ENCODE measurements at places on chromosomes 6 and 20.
A peak's percentile ranks its signal among the peaks of the same experiment; 100 is the strongest.

- peak; percentile 11 for DNase-seq
Measured at GRCh38 chr20:24160563-24161281, 172.1 kb upstream of the GGTLC1 start.

GRCh38 chr6:143248359-143248758, 187.7 kb downstream of the AIG1 start:
- no peak for DNase-seq

DNA sequence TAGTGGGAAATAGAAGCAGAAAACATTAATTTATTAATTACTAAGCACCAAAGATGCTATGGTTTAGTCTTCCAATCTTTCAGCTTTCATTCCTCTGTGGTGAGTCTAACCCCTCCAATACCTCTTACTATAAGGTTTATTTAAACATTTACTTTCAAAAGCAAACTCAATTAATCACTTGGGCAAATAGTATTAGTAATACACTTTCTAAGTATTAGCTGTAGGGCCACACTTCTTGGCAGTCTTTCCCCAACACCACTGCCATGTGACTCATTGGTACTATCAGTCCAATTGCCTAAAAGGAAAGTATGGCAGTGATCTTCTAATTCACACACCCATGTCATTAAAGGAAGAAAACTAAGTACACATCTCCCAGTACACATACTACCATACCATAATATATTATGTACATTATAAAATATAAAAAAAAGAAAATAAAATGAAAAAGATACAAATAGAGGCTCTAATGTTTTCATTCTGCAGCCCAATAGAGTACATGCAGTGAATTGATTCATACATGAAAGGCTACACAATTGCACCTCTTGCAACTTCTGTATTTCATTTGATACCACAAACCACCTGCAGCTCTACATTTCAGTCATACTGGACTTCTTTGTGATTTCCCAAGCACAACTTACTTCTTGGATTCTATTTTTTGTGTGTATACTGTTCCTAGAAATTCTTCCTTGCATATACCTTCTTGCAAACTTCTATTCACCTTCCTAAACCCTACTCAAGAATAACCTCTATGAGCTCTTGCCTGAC, 218.6 kb downstream of the PKHD1 start:
- DNase-seq, result no peak

DNA sequence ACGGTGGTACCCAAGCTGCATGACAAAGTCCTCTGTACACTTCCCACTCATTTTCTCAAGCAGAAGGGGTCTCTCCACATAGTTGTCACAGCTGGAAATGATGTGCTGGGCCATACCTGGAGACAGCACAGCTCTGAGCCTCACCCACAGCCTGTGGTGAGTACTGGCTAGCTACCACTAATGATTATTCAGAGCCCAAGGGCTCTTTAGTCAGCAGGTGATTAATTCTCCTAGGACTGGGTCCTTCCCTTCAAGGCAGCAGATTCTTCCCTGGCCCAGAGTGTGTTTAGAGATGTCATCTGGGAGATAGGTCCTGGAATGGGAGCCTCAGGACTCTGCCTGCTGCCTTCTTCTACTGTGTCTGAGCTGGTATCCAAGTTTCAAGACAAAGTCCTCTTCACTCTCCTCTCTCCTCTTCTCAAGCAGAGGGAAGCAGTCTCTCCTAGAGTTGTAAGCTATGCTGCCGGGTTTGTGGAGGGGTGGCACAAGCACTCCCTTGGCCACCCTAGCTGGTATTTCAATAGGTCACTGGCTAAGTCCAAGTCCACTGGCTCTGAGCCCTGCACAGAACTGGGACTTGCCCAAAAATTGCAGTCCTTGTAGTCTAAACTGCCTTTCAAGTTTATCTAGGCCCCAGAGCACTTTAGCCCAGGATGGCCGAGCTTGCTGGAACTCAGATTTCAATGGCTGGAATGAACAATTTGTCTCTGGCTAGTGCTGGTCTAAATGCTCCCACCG, 49.8 kb upstream of the VGLL2 start:
- DNase-seq, result no peak

DNA sequence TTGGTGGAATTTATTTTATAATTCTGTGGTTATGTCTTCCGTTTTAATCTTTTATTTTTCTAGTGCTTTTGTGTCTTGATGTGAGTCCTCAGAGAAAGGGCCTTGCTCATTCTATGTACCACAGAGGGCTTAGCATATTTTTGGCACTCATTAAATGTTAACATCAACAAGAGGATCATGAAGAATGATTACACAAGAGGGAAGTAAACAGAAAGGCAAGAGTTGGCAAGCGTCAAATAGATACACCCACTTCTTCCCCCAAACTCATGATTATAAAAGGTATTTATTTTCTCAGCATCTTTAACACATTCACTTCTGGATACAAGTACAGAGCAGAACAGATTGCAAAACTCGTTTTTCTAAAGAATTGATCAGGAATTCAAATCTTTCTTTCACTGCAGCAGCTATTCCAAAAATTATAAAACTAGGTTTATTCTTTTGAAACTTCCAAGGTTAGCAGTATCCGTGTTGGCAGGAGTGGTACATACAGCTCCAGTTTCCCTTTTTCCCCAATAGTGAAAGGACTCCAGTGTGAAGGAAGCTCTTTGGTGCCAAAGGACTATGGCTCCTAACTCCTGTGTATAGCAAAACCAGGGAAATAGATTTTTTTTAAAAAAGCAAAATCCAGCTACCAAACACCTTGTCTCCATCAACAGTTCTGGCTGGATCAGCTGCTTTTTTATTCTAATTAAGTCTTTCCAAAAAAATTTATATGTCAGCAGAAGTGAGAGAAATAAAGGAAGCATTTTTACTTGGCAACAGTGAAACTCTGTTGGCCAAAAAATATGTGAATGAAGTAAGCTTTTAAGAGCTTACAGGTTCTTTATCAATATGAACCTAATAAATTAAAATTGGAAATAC, 221.9 kb downstream of the ADGRG6 start:
- no peak for DNase-seq

DNA sequence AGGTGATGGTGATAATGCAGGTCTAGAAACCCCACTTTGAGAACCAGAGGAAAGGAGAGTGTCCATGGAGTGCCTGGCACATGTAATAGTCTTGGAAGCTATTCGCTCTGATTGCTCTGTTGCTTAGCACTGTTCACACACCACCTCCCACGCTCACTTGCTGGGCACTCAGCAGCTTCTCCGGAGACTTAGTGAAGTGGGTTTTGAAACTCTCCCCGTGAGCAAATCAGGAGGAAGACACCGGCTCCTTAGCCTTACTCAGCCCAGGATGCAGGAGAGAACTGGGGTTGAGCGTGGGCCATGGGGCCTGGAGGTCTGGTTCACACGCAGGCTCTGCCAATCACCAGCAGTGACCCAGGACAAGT, 22.2 kb downstream of the BMP7 start:
- DNase-seq, result no peak

DNA sequence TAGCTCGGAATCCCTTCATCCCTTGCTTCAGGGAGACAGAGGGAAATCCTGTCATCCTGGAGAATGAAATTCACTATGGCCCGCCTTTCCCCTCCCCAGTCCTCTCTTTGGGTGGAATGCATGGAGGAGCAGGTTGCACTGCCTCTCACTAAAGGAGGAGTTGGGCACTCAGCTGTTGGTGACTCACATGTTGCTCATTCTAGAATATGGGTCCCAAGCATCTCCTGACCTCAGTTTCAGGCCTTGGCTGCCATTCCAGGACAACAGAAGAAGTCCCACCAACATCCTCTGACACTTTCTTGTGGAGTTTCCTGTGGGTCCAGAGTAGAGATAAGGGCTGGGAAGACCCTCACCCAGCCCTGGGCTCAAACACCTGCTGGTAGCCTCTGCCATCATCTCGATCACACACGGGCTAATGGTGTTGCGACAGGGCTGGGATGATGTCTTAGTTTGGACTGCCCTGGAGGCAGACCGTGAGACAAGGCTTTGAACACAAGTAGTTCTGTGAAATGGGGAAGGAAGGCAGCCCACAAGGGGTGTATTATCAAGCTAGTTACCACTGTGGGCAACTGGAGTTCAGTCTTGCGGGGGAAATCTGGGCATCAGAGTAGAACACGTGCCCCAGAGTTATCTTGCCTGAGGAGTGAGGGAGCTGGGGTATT, 52.4 kb upstream of the RNF24 start:
- DNase-seq, result no peak

DNA sequence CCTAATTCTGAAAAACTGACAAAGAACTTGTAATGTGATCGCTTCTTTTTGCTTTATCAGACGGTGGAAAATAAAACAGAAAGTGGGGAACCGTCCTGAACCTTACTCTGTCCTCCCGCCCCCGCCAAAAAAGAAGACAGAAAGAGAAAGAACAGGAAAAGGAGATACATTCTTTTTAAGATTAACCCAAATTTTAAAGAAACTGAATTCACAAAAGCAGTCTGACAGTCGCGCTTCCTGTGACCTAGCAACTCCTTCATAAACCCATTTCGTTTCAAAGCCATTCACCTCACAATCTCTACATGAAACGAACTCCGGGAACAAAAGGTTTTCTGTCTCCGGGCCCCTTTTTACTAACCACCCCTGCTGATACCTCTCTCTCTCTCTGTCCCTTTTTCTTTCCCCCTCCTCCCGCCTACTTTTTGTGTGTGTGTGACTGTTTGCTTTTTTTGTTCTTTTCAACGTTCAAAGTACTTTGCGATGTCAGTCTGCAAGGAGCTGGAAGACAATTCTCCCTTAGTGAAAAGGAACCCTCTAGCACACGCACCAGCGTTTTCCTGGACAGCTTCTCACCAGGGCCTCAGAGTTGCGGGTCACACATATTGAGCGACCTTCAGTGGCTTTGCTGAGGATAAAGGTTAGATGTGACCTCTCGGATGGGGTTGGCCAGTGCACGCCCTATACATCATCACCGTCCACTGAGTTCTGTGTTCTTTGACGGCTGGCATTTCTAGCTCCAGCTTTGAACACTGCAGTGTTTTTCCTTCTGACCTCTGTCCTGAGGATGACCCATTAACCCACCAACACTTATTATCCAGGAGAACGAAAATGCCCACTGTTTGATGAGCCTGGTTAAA, 530 bp upstream of the NEDD9 start:
- no peak for DNase-seq

GRCh38 chr20:62141397-62142251, 1.6 kb downstream of the PSMA7 start:
- peak; percentile 30 for DNase-seq

- no peak for DNase-seq
Measured at GRCh38 chr6:80380566-80380965, 274.1 kb downstream of the BCKDHB start.

- DNase-seq, result no peak
Measured at GRCh38 chr6:105815661-105816555, 270.2 kb upstream of the PRDM1 start.

DNA sequence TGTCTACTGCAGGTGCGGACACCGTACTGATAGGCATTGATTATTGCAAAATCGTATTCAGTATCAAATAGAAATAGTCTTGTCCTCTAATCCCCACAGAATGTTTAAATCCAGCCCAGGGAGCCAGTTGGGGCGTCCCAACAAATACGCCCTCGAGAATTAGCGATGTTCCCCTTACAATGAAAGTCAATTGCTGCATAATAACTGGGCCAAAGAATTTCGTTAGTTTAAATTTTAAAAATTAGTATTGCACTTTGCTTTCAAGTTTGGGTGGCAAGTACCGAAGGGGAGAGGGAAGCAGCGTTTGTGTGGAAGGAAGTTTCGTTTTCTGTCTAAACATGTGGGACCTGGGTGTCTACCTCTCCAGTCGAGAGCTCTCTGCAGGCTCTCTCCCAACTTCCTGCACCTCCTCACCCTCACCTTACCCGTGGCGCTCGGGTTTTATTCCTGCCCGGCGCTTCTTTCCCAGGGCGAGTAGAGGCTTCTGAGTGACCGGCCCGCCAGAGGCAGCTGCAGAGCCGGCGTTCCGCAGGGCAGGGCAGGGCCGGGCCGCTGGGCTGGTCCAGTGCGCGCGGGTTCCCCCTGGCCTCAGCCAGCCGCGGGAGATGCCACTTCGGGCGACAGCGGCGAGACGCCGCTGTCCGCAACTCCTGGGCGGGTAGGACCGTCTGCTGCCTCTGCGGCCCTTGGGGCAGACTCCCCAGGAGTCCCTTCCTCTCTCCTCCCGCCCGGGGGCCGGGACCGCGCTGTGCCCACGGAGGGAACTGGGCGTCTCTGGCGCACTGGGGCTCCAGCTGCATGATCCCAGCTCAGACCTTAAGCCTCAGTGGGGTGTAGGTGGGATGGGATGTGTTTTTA, 862 bp upstream of the TFAP2C start:
- no peak for DNase-seq

Data from CD4-positive, alpha-beta T cell treated with Interleukin-21 for 1 hour (primary cell).